Epithelial cell of esophagus (primary cell): ENCODE measurements at places on chromosomes 4 and X.
A peak's percentile ranks its signal among the peaks of the same experiment; 100 is the strongest.

- DNase-seq: no peak
These were observed 90.1 kb downstream of the PALLD start for GRCh38 chr4:168586926-168587325.

DNA sequence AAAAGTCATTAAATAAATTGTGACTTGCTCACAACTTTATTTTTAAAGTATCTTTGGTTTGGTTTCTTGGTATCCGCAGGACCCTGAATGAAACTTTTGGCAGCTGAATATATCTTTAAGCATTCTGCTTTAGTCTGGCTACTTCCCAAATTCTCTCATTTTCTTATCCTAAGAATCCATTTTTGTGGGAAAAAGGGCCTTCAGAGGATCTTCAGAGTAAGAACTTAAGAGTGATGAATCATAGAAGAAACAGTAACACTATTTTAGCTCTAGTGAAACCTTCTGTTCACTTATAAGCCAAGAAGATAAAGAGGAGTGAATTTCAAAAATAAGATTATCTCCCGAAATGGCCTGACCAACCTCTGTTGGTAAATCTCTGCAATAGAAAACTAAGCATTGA lies 540.6 kb upstream of the MAGEB18 start:
- DNase-seq: no peak

GRCh38 chr4:110666030-110666429 lies 43.2 kb upstream of the PITX2 start:
- DNase-seq: no peak

GRCh38 chrX:13786048-13786447 lies 30.8 kb downstream of the GPM6B start:
- DNase-seq: no peak

GRCh38 chrX:129522184-129523078 lies 859 bp downstream of the SMARCA1 start:
- peak; percentile 47 for DNase-seq
